NCI-H2107 (cell line): ENCODE measurements at places on chromosomes 11 and 22.

DNA sequence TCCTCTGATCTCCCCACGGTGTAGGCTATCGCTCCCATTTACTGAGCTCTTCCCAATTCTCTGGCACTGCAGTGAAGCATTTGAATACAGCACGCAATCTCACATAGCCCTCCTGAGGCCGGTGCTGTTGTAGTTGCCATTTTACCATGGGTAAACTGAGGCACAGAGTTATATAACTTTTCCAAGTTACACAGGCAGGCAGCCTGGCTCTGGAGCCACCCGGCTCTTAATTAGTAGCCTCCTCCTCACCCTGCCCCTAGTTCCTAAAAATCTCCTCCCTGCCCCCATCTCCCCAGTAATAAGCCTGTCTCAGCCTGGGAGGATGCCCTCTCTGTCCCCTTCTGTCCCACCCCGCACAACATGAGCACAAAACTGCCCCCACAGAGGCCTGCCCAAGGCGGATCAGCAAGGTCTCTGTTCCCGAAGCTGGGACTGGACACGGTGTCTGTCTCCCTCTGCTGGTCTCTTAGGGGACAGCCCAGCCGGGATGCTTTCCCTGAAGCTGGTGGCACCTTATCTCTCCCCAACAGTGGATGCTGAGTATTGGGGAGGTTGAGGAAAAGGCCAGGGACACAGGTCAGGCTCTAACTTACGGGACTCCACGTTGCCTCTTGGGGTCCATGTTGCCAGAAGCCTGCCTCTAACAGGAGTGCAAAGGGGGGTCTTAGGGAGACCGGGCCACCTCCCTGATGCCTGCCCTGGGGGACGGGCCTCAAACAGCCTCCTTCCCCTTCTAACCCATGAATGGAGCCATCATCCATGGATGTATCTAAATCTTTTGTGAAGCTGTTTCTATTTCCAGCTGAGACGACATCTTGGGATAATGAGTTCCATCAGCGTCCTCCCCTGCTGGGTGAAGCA is 9.1 kb upstream of the CLCF1 start:
- peak; percentile 27 for DNase-seq

DNA sequence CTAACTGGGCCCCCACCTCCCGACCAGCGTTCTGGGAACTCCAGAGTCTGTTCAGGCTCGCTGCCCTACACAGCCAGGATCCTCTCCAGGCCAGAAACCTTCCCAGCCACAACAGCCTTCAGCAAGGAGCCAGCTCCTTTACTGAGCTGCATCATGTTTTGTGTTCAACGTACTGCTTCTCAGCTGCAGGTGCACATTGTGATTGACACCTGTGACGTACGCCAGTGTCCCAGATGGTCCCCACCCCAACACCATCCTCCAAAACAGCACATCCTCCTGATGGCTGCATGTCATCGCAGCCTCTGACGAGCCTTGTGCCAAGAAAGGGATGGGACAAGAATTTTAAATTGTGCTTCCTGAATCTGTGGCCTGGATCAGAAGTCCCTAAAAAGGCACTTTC is 117.5 kb downstream of the SPATA19 start:
- DNase-seq: no peak

- DNase-seq: no peak
These were observed 68.4 kb downstream of the IGLL5 start for GRCh38 chr22:22955866-22956535.

- no peak for DNase-seq
These were observed 6.9 kb downstream of the UBE4A start for GRCh38 chr11:118366287-118366686.

GRCh38 chr11:62874851-62875250 is 5.8 kb upstream of the SLC3A2 start:
- no peak for DNase-seq

DNA sequence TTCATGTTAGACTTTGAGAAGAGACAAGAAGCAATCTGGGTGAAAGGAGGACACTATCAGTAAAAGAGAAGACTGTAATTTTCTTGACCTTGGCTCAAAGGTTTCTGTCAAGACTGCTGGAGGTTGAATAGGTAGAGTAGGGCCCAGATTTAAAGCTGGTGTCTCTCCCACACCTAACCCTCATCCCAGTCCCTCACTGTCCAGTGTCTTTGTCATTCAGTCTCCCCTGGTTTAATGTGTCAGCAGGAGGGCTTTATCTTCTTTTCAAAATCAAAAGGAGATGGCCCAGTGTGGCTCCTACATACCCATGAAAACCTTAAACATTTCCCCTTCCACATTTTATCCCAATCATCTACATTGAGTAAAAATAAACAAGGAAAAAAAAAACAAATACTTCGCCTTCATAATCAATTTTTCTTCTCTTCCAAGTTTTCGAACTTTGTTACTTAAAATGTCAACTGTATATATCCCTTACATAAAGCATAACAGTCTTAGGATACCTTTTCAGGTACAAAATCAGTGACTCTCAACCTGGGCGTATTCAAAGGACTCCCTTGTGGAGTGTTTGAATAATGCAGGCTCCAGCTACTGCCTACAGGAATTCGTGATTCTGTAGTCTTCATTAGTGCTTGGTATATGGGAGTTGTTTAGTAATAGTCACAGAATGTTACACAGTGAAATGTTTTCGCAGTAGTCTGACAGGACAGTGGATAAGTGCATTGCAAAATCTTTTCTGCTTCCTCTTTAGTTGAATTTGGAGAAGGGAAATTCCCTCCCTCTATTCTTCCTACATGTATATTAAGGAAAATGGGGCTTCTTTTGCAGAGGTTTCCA is 87.2 kb downstream of the FAT3 start:
- DNase-seq: no peak

GRCh38 chr11:61922539-61922938 is 5.2 kb upstream of the RAB3IL1 start:
- DNase-seq: no peak

GRCh38 chr11:33915526-33915925 is 23.6 kb upstream of the LMO2 start:
- DNase-seq: no peak

DNA sequence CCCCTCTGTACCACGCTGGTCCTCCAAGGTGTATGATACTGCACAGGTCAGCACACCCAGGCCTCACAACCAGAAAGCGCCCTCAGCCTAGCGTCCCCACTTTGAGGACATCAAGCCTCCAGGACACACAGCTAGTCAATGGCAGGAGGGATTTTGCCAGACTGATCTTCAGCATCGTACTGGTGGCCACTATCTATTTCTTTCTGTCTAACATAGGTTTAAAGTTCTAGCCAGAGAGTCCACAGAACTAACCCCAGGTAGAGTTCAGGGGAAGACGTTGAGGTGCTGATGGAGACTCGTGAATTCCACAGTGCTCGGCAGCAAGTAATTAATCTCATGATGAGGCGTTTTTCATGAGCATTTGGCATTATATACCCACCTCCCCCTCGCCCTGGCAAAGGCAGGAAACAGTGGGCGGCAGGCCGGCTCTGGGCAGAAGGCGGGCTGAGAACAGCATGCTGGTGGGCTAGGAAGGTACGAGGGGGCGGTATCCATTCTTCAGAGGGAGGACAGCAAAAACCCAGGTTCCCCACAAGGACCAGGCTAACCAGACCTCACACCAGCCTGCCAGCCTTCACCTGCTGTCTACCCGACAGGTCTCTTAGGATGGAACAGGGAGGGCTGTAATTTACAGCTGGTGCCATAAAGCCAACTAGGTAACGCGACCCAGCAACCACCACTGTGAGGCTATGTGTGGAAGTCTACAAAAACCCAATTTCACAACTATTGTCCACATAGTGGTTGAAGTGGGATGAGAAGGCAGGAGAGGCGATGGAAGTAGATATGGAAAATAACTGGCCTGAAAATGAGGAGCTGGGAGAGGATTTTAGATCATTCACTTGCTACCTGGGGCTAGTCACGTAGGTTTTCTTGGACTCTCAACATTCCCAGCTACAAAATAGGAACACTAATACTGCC is 18.5 kb downstream of the MYH9 start:
- no peak for DNase-seq

DNA sequence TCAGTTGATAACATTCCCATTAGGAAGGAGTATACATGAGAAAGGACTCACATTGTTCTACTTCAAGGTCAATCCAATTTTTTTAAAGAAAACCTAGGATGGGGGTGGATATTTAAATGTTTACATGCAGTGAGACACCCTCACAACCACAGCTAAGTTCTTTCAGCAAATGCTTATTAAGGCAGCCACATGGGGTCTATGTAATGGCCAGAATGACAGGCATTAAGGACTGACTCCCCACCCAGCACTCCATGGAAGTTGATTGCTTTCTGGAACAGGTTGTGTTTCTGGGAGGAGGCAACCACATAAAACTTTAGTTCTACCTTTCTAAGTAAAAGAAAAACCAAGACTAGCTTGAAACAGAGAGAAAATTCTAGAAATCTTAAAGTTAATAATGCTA is 662.0 kb upstream of the CCDC90B start:
- no peak for DNase-seq

GRCh38 chr11:47887910-47888569 is 39.9 kb upstream of the NUP160 start:
- no peak for DNase-seq

- no peak for DNase-seq
These were observed 12.3 kb downstream of the SLC16A8 start for GRCh38 chr22:38071421-38072321.

GRCh38 chr22:37806409-37807333 is 1.1 kb upstream of the GCAT start:
- DNase-seq: no peak

DNA sequence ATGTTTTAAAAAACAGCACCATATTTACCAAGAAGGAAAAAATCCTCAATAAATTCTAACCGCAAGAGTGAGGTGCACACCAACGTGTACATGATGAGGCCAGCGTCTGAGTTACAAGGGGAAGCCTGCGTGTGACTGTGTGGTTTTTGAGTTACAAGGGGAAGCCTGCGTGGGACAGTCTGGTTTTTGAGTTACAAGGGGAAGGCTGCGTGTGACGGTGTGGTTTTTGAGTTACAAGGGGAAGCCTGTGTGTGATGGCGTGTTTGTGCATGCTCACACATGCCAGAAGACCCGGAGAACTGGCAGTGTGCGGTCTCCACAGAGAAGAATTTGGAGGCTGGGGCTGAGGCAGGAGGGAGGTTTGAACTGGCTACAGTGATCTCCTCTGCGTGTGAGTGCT is 1376.4 kb downstream of the TBC1D22A start:
- no peak for DNase-seq

- DNase-seq: no peak
These were observed 44.1 kb upstream of the CWF19L2 start for GRCh38 chr11:107501713-107502112.

GRCh38 chr11:21602699-21603098 is 590.2 kb upstream of the ANO5 start:
- DNase-seq: no peak

DNA sequence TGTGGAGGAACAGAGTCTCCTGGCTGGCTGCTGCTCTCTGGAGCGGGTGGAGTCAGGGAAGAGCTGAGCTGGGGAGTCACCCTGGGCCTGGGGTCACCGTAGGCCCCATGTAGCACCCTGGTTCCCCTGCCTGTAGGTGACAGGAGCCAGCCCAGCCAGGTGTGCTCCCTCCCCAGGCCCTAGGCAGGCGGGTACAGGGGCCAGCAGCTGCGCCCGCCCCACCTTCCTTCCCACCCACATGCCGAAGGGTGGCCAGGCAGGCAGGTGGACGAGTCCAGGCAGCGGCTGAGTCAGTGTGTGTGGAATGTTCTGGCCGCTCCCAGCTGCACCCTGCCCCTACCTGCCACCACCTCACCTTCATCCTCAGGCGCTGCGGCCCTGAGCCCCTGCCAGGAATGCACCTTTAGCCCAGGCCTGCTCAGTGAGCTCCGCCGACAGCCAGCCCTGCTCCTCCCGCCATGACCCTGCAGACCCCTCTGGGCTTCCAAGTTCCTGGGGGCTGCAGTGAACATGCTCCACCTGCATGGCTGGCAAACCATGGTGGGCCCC is 654 bp upstream of the SYT8 start:
- no peak for DNase-seq

DNA sequence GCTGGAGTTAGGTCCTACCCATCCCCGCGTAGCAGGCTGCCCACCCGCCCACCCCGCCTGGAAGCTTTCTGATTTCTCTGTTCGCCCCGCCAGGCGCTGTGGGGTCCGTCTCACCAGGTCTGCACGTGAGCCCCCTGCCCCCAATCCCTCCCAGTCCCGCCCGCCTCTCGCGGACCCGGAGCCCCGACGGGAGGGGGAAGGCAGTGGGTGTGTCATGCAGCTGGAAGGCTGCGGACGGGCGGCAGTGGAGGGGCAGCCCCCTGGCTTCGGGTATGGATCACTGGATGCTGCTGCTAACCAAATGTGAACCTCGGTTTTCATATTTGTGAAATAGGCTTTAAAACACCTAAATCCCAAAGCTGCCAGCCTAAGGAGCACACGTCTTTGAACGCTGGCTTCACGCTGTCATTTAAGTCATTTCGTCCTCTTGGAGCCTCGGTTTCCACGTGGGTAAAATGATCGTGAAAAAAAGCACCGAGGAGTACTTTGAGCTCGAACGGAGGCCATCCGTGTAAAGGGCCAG is 568 bp upstream of the BIK start:
- DNase-seq: no peak

- DNase-seq: no peak
These were observed 31.2 kb downstream of the RRP8 start for GRCh38 chr11:6572215-6572614.

DNA sequence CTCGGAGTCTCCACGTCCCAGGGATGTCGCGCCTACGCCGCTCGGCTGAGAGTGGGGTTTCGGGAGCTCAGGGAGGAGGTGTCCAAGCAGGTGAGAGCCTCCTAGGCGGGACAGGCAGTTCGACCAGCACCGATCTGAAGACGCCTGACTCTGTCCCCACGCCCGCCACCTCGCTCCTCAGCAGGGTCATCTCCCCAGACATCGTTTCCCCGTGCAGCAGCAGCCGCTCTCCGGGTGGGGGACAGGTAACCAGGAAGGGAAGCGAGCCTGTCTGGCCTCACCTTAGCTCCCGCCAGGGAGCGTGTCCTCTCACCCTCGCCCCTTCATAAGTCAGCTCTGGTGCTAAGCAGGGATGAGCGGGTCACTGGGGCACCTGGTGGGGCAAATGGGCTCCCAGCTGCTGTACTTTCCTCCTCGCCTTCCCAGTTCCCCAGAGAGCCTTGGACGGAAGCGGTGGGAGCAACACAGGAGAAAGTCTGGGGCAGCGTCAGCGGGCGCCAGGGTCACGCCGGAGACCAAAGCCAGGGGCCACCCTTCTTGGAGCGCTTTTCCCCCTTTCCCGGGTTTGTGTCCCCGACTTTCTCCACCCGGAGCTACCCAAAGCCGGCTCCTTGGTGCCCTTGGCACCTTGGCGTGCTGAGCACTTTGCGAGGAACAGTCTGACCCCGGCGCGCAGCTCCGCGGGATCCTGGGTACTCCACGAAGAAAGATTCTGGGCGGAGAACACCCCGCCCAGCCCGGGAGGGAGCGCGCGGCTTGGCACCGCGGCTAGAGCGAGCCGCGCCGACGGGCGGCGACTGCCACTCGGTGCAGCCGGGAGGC is 1.6 kb downstream of the SPON1 start:
- DNase-seq: no peak

DNA sequence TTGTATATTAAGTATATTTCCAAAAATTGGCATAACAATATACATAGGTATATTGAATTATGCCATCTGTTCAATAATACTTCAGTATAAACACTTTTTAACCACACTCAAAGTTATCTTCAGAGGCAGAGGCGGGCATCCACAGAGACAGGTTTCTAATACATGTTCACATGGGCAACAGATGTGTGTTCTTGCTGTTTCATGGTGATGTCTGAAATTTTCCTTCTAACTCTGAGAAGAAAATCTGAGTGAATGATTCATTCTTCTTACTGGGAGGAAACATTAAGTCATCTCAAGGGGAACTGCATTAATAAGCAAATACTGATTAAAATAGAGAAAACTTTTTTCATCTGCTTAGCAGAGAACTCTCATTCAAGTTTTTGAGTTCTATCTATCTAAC is 1074.5 kb downstream of the LRRC4C start:
- DNase-seq: no peak

GRCh38 chr22:42025421-42025820 is 26.8 kb downstream of the WBP2NL start:
- no peak for DNase-seq
